ENCODE measurements at places on chromosomes 1 and 21.

- no peak for DNase-seq
Observed at GRCh38 chr1:224223819-224224714, 41.0 kb downstream of the DEGS1 start.

GRCh38 chr1:243526180-243526579, 270.3 kb downstream of the SDCCAG8 start:
- no peak for DNase-seq

- no peak for DNase-seq
Observed at GRCh38 chr1:245247801-245248200, 93.0 kb downstream of the KIF26B start.

- DNase-seq: peak; percentile 87
Observed at GRCh38 chr21:32336711-32337110, 38.1 kb downstream of the MRAP start.

Data from BE2C (cell line).